ENCODE measurements at places on chromosomes 13 and 19.
A peak's percentile ranks its signal among the peaks of the same experiment; 100 is the strongest.

GRCh38 chr19:51200071-51200666 is 24.7 kb upstream of the CD33 start:
- no peak for DNase-seq

GRCh38 chr13:106473154-106473553 is 62.3 kb downstream of the EFNB2 start:
- no peak for DNase-seq

GRCh38 chr19:4386041-4386782 is 14.1 kb downstream of the SH3GL1 start:
- peak; percentile 67 for DNase-seq

DNA sequence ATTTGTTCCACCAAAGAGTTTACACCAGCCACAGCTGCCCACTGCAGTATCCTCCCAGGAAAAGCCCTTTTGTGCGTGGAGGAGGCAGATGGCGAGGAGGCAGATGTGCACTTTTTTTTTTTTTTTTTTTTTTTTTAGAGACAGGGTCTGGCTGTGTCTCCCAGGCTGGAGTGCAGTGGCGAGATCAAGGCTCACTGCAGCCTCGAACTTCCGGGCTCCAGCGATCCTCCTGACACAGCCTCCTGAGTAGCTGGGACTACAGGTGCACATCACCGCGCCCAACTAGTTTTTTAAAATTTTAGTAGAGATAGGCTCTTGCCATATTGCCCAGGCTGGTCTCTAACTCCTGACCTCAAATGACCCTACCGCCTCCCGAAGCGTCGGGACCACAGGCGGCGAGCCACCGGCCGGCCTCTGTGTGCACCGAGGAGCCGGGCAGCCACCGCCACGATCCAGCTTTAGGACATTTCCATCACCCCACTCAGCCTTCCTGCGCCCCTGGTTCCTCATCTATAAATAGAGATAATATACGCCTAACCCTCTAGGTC is 563 bp upstream of the PDCD5 start:
- no peak for DNase-seq

GRCh38 chr19:10655457-10656312 is 1.5 kb downstream of the ILF3 start:
- DNase-seq: peak; percentile 44

GRCh38 chr19:33464010-33464732 is 57.4 kb downstream of the PEPD start:
- no peak for DNase-seq

DNA sequence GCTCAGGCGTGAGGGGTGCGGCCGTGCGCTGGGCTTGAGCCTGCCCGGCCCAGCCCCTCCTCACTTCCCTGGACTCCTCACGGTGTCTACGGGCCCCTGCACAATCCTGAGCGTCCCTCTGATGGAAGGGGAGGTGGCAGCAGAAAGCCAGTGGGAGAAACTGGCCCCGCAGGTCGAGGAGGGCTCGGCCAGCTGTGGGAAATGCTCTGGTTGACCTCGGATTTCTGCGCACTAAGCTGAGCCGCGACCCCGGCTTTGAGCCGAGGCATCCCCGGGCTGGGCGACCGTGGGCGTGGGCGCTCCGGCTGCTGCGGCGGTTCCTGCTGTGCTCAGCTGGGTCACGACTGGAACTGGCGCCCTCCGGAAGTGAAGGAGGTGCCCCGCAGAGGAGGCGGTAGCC is 70.1 kb downstream of the ZNF208 start:
- DNase-seq: no peak

- DNase-seq: peak; percentile 36
Observed at GRCh38 chr19:40398417-40399131, 8.6 kb upstream of the HIPK4 start.

All from amniotic epithelial cell (primary cell).